Activated CD4-positive, alpha-beta T cell treated with anti-CD3 and anti-CD28 coated beads, Interleukin-2, amount 10 ng/mL, durations not matched to agents 24 days and 14 days (primary cell): ENCODE measurements at places on chromosomes 2 and 18. TPM values are rescaled to one million over a fixed set of nuclear protein-coding genes. Genes with fewer than 3 reads are reported as not detected.

Gene SOX11
- total RNA-seq: not detected in 2 replicates

Gene NEURL3
- 1.0 and 1.2 TPM in 2 replicates for total RNA-seq

Gene LRRTM1
- total RNA-seq: not detected in 2 replicates

Gene CHRND
- not detected in 2 replicates for total RNA-seq

Gene MGAT5
- total RNA-seq: 23.7 and 25.7 TPM in 2 replicates

Gene CFAP65
- total RNA-seq: not detected in 2 replicates

Gene TWIST2
- total RNA-seq: not detected in 2 replicates

Gene FAM228A
- not detected in 2 replicates for total RNA-seq

Gene TACR1
- not detected in 2 replicates for total RNA-seq

Gene SLC5A7
- total RNA-seq: not detected in 2 replicates

Gene SLC20A1
- total RNA-seq: 180 and 182 TPM in 2 replicates

Gene TMEM17
- 0.14 and 0.19 TPM in 2 replicates for total RNA-seq

Gene HOXD13
- total RNA-seq: not detected in 2 replicates

Gene SLC14A1
- total RNA-seq: 0.86 and 0.97 TPM in 2 replicates

Gene C2orf72
- 0.63 and 0.66 TPM in 2 replicates for total RNA-seq

Gene RGPD3
- 0.21 TPM in 2 replicates for total RNA-seq

Gene CDKL4
- total RNA-seq: not detected in 2 replicates

Gene WNT10A
- 0.12 and 0.28 TPM in 2 replicates for total RNA-seq

Gene GREB1L
- total RNA-seq: not detected in 2 replicates

Gene CLK1
- 99.3 and 100 TPM in 2 replicates for total RNA-seq

Gene PROKR1
- not detected in 2 replicates for total RNA-seq

Gene TEX44
- not detected in 2 replicates for total RNA-seq

Gene DSC3
- not detected in 2 replicates for total RNA-seq

Gene IL36A
- 0.23 TPM in 1 of 2 replicates, not detected in the other for total RNA-seq
